ENCODE measurements at places on chromosomes 12 and 14.
A peak's percentile ranks its signal among the peaks of the same experiment; 100 is the strongest.

DNA sequence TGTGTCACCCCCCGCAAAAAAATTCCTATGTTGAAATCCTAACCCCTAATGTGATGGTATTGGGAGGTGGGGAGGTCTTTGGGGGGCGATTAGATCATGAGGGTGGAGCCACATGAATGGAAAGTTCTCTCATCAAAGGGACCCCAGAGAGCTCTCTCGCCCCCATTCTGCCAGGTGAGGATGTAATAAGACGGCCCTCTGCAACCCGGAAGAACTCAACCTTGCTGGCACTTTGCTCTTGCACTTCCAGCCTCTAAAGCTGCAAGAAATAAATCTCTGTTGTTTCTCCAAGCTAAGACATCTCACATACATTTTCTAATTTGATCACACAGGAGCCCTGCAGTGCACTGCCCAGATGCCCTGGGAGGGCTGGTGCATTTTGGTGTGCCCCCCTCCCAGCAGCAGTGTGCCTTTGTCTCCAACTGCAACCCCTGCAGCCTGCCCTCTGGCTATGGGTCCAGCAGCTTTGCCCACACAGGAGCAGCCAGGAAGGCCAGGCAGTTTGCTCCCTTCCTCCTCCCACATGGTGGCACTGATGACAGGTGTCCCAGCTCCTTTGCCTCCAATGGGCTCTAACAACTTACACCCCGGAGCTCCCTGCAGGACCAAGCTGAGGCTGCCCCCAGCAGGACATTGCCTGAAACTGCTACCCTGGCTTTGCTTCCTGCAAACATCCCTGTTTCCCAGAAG is 59.3 kb downstream of the C14orf132 start:
- DNase-seq: peak; percentile 69

GRCh38 chr14:99554757-99555531 is 49.1 kb downstream of the CCDC85C start:
- no peak for DNase-seq

DNA sequence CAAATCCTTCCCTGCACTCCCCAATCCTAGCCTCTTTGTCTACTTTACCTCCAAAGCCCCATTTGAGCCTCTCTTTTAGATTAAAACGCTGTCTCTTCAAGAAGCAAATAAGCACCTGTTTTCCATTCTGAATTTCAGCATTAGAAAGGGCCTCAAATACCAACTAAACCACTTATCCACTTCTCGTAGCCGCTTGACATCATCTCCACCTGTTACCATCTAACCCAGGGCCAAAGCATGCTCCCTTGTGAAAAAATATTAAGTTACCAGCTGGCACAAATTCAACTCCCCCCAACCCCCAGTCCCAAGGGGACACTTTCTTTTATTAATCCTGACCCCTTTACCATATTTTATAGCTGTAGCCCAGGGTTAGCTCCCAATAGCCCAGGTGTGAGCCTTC is 43.1 kb downstream of the GPHB5 start:
- no peak for DNase-seq

DNA sequence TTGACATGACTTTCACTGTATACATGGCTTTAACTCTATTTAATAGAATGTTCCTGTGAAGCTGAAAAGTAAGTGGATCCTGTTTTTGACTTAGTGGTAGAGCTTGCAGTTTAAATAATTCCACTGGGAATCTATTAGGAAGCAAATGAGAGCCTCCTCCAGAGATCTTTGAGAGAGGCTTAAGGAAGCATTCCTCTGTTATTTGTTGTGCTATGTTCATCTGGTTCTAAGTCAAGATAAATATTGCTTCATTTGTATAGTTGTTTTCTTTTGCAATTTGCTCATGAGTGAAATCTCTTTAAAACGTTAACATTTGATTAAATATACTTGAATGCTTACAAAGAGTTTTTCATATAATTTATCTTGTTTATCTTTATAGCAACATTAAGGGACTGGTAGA is 70.4 kb downstream of the TMTC2 start:
- DNase-seq: no peak

- peak; percentile 100 for DNase-seq
Observed at GRCh38 chr12:53675701-53676607, at the start of gene ATP5MC2. Gene ATP5MC2 (minus strand): TSS chr12:53676083. CDS start chr12:53672614, 3,469 bp downstream.

- no peak for DNase-seq
Observed at GRCh38 chr12:69196302-69197288, 42.8 kb upstream of the CPSF6 start.

DNA sequence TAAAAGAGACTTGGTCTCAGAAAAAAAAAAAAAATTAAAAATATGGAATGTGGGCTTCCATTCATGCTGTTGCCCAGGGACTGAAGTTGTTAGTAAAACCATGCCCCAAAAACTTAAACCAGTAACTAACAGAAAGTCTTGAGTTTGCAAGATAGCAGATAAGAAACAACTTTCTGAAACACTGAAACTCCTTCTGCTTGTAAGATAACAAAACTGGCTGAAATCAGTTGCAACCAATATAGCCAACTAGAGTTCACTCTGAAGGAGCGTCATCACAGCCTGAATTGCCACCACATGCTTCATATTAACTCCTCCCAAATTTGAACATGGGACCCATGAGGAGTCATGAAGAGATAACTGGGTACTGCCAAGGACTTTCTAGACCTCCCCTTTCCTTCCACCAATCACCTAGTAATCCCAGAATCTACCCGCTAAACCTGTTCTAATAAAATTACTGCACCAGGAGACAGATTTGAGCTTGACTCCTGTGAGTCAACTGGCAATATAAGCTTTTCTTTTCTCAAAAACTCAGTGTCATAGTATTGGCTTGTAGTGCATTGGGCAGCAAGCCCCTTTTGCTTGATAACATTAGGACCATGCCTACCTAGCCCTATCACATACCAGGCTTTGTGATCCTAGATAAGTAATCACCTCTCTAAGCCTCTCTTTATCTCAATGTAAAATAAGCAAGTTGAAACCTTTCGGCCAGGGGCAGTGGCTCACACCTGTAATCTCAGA is 53.6 kb downstream of the R3HDM2 start:
- DNase-seq: no peak

DNA sequence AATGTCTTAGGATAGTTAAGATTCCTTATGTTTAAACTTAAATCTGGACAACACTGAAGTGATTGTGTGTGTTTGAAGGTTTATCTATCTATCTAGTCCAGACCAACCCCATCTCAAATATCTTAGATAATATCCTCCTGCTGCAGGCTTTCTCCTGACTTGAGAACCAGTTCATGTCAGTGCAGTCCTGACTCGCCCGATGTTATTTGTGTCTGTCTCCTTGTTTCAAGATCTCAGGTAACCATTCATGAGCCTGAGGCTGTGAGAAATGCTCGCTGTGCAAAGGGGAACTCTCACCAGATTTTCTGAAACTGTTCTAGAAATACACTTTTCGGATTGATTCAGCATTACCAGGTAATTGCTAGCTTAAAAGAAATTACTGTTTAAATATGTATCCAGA is 356.2 kb downstream of the SNAPC1 start:
- no peak for DNase-seq

DNA sequence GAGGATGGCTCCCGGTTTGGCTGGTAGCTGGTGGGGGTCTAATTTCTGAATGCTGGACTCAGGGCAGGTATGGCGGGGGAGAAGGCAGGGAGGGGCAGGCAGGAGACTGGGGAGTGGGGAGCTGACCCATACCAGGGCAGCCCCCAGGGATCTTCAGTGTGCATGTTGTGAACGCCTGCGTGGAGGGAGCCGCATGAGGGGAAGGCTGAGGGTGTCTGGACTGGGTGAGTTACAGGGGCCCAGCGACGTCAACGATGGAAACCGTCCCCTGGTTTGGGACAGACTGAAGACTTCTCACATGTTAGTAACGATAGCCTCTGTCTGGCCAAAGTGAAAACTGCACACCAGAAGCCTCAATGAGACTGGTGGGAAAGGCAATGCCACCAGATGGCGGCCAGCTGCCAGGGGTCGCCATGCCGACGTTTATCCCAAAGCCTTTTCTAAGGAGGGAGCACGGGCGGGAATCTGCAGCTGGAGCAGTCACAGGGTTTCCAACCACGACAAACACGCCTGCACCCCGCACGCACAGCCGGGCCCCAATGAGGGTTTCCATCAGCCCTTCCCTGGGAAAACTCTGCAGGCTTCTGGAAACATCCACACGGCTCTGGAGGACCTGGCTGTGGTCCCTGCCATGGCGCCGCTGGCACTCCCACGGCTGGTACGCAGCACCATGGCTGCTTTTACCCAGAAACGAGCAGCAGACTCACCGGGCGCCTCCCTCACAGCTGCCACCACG is 14.0 kb downstream of the PGAM5 start:
- DNase-seq: no peak

DNA sequence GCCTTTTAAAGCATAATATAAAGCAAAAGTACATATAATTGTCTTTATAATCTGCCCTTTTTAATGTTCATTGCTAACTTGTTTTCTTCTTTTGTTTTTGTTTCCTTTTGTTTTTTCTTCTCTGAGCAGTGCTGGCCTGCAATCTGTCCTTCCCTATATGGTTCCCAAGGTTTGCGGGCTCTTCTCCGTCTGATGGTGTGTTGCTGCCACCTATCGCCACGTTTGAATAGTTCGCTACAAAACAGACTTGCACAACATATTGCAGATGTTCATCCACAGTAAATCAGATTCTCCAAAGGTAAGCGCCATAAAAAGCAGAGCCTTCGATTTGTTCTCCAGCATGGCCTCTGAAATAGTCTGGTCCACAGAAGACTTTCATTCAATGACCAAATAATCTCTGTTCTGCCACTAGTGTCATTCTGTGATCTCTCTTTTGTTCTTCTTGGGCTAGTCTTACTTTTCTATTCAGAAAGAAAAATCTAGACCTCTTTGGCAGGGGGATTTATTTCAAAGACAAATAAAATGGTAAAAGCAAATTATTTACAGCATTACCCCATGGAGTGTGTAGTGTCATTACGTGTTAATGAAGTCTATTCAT is 33.5 kb downstream of the C12orf50 start:
- peak; percentile 58 for DNase-seq

DNA sequence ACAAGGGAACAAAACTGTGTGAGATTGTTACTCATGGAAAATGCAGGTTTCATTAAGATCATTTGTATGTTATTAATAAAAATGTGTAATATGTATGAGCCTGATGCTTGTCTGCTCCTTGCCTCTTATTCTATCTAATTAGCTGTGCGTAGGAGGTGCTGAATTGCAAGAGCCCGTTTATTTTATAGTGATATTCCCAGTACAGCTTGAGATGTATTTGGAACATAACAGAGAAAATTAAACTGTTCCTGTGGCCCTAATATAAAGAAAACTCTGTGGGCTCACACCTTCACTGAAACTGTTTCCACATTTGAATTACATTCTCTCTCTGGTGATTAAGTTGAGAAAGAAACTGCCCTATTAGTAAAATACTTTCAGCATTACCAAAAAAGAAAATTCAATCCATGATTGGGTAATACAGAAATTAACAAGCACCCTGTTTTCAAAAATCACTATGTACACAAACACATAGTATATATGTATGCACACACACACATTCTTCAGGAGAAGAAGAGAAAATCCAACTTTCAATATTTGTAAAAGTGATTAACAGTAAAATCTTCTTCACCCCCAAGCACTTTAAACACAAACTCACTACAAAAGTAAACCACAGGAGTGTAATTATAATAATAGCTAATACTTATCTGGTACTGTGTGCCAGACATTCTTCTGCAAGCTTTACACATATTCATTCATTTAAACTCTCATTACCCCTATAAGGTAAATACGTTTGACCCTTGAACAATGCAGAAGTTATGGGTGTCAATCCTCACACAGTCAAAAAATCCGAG is 233.2 kb downstream of the PHLDA1 start:
- DNase-seq: no peak

DNA sequence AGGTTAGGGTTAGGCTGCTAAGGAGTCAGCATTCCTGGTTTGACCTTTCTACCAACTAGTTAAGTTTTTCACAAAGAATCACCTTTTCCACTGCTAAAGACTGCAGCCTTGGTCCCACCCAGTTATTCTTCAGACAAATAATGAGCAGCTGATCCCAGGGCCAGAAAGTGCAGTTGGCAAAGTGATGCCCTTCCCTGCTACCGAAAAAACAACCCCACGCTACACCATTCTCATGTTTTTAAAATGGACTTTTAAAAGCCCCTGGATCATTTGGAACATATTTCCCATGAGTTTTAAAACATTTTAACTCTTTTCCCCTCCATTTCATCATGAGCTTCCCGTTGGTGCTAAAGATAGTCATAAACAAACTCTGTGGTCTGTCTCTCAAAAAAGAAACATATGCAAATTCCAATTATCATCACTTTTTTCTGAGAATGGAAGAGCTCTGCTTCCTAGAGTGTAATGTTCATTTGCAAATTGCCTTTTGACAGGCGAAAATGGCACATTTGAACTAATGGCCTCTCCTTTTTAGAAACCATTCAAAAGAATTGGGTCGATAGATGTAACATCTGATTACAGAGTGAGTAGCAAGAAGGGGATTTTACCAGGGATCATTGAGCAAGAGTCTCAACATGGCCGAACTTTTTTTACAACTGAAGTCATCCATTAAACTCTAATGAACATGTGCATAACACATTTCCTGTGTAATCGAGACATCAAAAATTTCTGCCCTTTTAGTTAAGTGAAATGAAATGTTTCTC is 129.3 kb upstream of the RAP1B start:
- DNase-seq: no peak

DNA sequence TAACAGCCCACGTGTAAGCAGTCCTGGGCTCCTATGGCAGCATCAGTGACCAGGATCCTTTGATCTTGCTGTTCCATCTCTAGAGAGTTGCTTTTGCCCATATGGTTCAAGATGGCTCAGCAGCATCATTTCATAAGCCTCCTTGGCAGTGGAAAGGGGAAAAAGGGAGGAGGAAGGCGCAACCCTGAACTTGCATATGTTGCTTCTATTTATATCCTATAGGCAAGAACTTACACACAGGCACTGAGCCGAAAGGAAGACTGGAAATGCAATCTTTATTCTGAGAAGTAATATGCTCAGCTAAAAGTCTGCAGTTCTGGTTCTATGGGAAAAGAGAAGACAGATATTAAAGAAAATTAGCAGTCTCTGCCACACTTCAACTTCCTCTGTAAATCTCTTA is 167.7 kb upstream of the PLXNC1 start:
- DNase-seq: no peak

DNA sequence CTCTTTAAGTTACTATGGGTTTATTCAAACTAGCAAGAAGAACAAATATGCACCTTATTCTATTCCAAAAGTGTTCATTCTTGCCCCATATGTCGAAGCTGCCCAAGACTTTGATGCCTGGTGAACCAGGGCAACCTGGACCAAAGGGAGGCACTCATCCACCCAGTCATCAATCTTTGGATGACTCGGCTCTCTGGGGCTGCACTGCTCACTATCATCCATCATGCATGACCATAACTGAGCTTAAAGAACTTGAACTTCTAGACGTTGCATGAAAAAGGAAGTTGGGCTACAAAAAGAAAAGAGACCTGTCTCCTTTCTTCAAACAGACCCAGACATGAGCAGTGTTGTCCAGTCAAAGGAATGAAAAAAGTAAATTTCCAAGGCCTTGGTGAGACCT is 1.2 kb downstream of the KRT4 start:
- DNase-seq: no peak

- no peak for DNase-seq
Observed at GRCh38 chr12:3770891-3771290, 18.0 kb upstream of the CRACR2A start.

- no peak for DNase-seq
Observed at GRCh38 chr12:115944392-115944742, 333.1 kb downstream of the MED13L start.

- no peak for DNase-seq
Observed at GRCh38 chr12:90871726-90872096, 83.3 kb downstream of the CCER1 start.

- no peak for DNase-seq
Observed at GRCh38 chr12:27213830-27214787, 30.0 kb upstream of the STK38L start.

- no peak for DNase-seq
Observed at GRCh38 chr12:108788076-108788782, 56.9 kb upstream of the CORO1C start.
